ENCODE measurements at places on chromosomes 6 and 20. TPM values are rescaled to one million over a fixed set of nuclear protein-coding genes. Genes with fewer than 3 reads are reported as not detected.

DNA sequence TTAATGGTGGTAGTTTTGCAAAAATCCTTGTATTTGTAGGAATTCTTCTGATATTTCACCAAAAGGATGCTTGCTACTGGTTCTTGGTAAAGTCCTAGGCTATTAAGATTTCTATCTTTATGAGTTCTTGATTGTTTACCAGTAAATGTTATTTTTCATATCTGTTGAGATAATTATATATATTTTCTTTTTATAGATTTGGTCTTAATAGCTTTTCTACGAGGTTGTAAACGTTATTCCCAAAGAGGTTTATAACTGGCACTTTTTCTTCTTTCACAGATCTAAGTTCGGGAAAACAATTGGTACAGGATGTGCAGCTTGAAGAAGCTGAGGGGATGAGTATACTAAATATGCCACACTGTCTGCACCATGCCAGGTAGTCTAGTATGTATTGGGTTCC, 55.1 kb upstream of the HBS1L start:
- DNase-seq, result no peak

The SNRPB2 gene
- 188 TPM for polyA plus RNA-seq

The SLC52A3 gene
- not detected for polyA plus RNA-seq

DNA sequence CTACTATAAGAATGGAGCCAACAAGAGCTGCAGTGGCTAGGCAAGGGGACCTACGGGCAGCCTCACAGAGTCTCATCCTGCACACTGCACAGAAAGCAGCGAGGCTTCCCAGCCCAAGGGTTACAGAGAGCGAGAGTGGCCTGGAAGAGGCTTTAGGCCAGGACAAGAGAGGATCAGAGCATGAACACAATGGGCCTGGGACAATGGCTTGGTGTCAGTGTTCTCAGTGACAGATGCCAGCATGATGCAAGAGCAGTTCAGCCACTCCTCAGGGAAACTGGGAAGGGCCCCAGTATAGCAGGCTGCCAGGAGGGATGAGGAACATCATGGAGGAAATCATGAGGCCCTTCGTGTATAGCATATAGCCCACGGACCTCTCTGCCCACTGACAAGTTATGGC, 108.0 kb downstream of the NUS1 start:
- no peak for DNase-seq

The SIGLEC1 gene
- not detected for polyA plus RNA-seq

- DNase-seq, result no peak
These were observed 16.7 kb downstream of the SCUBE3 start for GRCh38 chr6:35230498-35230897.

The COL19A1 gene
- 4.3 TPM for polyA plus RNA-seq

The CLPSL1 gene
- not detected for polyA plus RNA-seq

Measured in GM12878 (cell line).